ENCODE measurements at places on chromosomes 11 and 22.

GRCh38 chr11:70202920-70203750 is at the start of gene FADD:
Gene FADD, plus strand, starts transcription at chr11:70203296. Its CDS starts 164 bp downstream, at chr11:70203460.
- peak; percentile 97 for DNase-seq

DNA sequence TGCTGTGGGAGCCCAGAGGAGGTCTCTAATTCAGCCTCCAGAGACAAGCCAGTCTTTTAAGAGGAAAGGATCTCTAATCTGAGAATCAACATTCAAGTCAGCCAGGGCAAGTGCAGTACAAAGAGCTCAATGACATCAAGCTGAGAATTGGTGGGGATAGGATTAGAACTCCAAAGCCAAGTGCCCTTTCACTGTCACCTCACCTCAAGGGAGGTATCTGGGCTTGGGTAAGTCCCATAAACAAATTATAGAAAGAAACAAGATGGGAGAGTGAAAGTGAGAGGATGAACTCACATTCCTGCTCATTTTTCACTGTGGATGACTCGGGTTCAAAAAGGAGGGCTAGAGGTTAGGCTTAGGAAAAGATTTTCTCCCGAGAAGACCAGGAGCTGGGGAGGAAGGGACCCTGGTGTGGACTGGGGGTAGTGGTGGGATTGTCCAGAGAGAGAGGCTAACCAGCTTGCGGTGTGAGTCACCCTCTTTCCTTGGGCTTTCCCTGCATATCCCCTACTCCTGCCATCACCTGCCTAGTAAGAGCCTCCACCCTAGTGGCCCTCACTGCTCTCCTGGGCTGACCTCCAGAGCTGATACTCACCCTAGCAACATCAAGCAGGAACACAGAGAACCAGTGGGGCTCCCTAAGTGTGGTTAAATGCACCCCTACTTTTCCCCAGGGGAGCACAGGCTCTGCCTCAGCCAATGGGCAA is 70.4 kb downstream of the RRM1 start:
- DNase-seq: no peak

- DNase-seq: no peak
These were observed 45.5 kb downstream of the CELSR1 start for GRCh38 chr22:46491946-46492345.

DNA sequence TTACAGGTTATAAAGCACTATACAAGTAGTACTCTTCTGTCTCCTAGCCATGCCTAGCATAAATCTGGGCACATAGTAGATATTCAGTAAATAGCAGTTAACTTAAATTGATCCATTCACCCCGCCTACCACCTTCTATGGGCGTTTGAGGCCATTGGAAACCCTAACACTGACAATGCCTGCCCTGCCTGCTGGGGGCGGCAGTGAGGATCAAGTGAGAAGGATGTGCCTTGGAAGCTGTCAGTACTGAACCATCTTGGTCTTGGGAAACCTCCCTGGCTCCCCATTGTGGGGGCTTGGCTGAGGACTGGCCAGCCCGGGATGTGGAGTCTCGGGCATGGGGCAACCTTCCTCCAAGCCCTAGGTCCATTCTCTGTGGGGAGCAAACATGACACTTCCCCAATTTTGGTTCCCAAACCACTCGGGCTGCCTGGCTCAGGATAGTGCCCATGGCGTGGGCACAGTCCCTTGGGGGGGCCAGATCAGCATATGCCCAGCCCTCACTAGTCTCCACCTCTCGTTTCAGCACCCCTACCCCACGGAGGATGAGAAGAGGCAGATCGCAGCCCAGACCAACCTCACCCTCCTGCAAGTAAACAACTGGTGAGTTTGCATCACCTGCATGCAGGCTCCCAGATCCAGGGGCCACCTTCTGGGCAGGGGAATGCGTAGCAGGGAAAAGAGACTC is 67.4 kb downstream of the FEZ1 start:
- DNase-seq: no peak

GRCh38 chr11:90428836-90429235 is 206.0 kb upstream of the CHORDC1 start:
- DNase-seq: no peak

DNA sequence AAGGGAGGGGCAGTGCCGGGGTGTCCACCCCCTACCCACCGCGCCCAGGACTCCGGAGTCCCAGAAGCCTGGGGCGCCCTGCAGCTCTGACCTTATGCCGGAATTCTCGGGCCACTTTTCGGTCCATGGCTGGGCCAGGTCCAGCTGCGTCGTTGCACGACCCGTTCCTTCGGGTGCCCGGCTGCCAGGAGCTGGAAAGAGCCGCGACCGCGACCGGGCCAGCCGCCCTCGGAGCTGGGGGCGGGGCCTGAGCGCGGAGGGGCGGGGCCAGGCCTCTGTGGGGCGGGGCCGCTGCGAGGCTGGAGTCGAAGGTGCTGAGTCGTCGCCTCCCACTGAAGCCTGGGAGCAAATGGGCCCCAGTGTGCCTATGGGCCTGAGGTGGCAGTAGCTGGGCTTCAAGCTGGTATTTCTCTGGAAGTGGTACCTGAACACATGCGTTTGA is at the start of gene USH1C:
TSS of gene USH1C (minus strand) at position 236 of the 442 bp plus-strand sequence. CDS start at position 127, 109 bp downstream.
- DNase-seq: no peak

- DNase-seq: peak; percentile 14
These were observed 847 bp downstream of the ME3 start for GRCh38 chr11:86671531-86672006.

- no peak for DNase-seq
These were observed 642.5 kb downstream of the LRRC4C start for GRCh38 chr11:40816976-40817375.

GRCh38 chr11:36304351-36304750 is 8.3 kb downstream of the PRR5L start:
- DNase-seq: no peak

All from MM.1S (cell line).